ENCODE measurements at places on chromosomes 6 and 20. TPM values are rescaled to one million over a fixed set of nuclear protein-coding genes. Genes with fewer than 3 reads are reported as not detected.

GRCh38 chr6:42280966-42281533, 63.4 kb upstream of the MRPS10 start:
- DNase-seq = no peak
- H3K4me1 ChIP-seq = peaks cover 52% of the 10 kb centered on the region
- no peaks in the 10 kb centered on the region for H3K27me3 ChIP-seq
- H3K36me3 ChIP-seq = no peaks in the 10 kb centered on the region

C20orf202 gene
- total RNA-seq = 0.41 TPM

DNA sequence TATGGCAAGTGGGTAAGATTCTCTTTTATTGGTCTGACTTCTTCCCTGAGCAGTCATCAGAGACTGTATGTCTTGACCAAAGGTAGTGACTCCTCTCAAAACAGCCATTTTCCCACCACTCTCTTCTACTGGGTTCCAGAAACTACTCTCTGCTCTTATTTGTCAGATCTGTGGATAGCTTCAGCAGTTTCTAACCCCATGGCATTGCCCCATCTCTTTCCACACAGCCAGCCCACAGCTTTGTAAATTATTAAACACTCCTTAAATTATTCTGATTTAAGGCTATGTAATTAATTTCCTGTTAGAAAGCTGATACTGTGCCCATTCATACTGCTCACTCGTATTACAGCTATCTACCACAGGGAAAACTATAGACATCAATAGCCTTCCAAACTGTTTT, 138.4 kb upstream of the CNR1 start:
- no peak overlapping the region for H3K4me3 ChIP-seq
- H3K4me1 ChIP-seq = no peaks in the 10 kb centered on the region
- no peaks in the 10 kb centered on the region for H3K27me3 ChIP-seq
- no peak overlapping the region for H3K27ac ChIP-seq

- no peak overlapping the region for H3K27ac ChIP-seq
- peaks cover 74% of the 10 kb centered on the region for H3K36me3 ChIP-seq
- no peak overlapping the region for H3K4me3 ChIP-seq
- no peaks in the 10 kb centered on the region for H3K27me3 ChIP-seq
- no peaks in the 10 kb centered on the region for H3K4me1 ChIP-seq
Measured at GRCh38 chr20:9407805-9408421, 106.5 kb upstream of the LAMP5 start.

GRCh38 chr20:56975838-56976237, 290.6 kb downstream of the BMP7 start:
- H3K27ac ChIP-seq = no peak overlapping the region
- H3K4me3 ChIP-seq = no peak overlapping the region
- no peaks in the 10 kb centered on the region for H3K4me1 ChIP-seq

- H3K4me3 ChIP-seq = no peak overlapping the region
- DNase-seq = no peak
- no peaks in the 10 kb centered on the region for H3K36me3 ChIP-seq
- no peak overlapping the region for H3K27ac ChIP-seq
- peaks cover 24% of the 10 kb centered on the region for H3K4me1 ChIP-seq
- H3K27me3 ChIP-seq = no peaks in the 10 kb centered on the region
Measured at GRCh38 chr20:829551-829950, 4.0 kb upstream of the FAM110A start.

DNA sequence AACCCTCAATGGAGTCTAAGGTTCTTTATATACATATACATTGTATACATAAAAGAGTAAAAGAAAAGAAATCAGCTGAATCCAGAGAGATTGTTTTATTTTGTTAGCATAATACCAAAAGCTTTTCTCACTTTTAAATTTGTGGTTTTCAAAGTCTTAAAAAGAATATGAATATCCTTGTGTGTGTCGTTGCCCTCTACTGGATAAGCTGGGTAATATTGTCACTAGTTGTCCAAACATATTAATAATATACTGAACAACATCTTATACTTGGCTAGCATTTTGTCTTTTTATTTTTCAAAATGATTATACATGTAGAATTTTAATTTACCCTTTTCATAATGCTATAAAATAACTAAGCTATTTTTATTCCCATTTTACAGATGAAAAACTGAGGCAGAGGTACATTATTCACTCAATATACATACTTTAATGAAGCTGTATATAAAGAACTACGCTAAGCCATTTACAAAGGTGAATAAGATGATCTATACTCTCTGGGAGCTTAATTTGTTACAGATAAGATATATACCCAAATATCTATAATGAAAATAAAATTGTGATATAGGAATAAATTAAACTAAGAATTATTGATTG, 531.7 kb downstream of the TFAP2B start:
- no peak for DNase-seq
- H3K27ac ChIP-seq = no peak overlapping the region
- H3K27me3 ChIP-seq = no peaks in the 10 kb centered on the region

- H3K27ac ChIP-seq = no peak overlapping the region
- peaks cover 5% of the 10 kb centered on the region for H3K36me3 ChIP-seq
- no peak for DNase-seq
- H3K27me3 ChIP-seq = no peaks in the 10 kb centered on the region
Measured at GRCh38 chr6:143205131-143205535, 144.4 kb downstream of the AIG1 start.

GRCh38 chr6:158648682-158649131, 1.1 kb upstream of the SYTL3 start:
- peak overlapping the region; percentile 78 for H3K27ac ChIP-seq
- H3K27me3 ChIP-seq = no peaks in the 10 kb centered on the region
- H3K4me3 ChIP-seq = no peak overlapping the region
- DNase-seq = no peak
- peaks cover 43% of the 10 kb centered on the region for H3K4me1 ChIP-seq

NKAIN4 gene
- total RNA-seq = not detected

BPIFB1 gene
- total RNA-seq = not detected

DNA sequence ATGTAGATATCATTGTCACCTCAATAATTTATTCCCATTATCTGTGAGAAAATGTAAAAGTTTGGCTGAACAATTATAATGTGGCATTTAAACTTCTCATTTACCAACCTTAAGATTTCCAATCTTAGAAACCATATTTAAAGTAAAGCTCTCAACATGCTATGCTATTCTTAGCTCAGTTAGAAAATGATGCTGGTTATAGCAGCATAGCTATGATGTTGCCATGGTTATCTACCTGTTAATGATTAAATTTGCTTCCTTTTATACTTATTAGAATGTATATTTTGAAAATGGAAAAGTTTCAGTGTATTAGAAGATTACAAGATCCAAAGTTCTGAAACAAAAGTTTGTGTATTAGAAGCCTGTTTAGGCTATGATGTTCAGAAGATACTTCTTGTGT, 110.1 kb downstream of the GPR63 start:
- no peaks in the 10 kb centered on the region for H3K4me1 ChIP-seq
- no peak overlapping the region for H3K27ac ChIP-seq
- no peak for DNase-seq
- no peaks in the 10 kb centered on the region for H3K27me3 ChIP-seq

DNA sequence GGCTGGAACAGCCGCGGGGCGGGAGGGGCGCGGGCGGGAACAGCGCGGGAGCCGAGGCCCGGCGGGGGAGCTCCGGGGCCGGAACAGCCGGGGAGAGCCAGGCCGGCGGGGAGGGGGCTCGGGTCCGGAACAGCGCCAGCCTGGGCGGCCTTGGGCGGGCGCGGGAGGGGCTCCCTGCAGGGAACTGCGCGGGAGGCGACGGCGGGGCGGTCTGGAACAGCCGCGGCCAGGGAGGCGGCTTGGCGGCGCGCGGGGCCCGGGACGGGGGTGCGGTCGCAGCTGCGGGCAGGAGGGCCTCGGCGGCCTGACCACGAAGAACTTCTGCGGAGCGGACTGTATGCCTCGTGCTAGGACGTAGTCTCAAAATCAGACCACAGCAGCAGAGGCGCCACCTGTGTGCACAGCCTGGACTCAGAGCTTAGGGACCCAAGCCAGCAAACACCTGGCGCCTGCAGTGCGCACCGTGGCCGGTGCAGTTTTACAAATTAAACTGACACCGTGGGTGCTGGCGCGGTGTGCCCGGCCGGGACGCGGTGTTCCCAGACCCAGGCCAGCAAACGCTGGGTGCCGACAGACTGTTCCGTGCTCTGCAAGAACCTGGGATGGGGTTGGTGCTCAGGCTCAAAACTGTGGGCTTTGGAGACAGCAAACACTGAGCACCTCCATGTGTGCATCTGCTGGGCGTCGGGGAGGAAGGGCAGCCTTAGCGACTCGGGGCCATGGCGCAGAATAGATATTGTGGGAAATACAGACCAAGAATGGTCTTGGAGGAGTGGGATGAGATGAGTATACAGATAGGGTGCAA, 572 bp downstream of the ZNF341 start:
- peaks cover 14% of the 10 kb centered on the region for H3K36me3 ChIP-seq
- peak; percentile 89 for DNase-seq
- peaks cover 30% of the 10 kb centered on the region for H3K4me1 ChIP-seq
- peak overlapping the region; percentile 68 for H3K4me3 ChIP-seq
- no peaks in the 10 kb centered on the region for H3K27me3 ChIP-seq
- peak overlapping the region; percentile 94 for H3K27ac ChIP-seq

TNFRSF21 gene
- 6.3 TPM for total RNA-seq

GRCh38 chr20:49630396-49630951, 62.5 kb upstream of the PTGIS start:
- peaks cover 15% of the 10 kb centered on the region for H3K36me3 ChIP-seq
- H3K4me1 ChIP-seq = peaks cover 34% of the 10 kb centered on the region
- H3K27ac ChIP-seq = peak overlapping the region; percentile 59

- H3K27me3 ChIP-seq = no peaks in the 10 kb centered on the region
- H3K4me1 ChIP-seq = peaks cover 14% of the 10 kb centered on the region
- H3K36me3 ChIP-seq = no peaks in the 10 kb centered on the region
- no peak overlapping the region for H3K27ac ChIP-seq
- DNase-seq = no peak
Measured at GRCh38 chr6:22364306-22364705, 67.5 kb upstream of the PRL start.

DNA sequence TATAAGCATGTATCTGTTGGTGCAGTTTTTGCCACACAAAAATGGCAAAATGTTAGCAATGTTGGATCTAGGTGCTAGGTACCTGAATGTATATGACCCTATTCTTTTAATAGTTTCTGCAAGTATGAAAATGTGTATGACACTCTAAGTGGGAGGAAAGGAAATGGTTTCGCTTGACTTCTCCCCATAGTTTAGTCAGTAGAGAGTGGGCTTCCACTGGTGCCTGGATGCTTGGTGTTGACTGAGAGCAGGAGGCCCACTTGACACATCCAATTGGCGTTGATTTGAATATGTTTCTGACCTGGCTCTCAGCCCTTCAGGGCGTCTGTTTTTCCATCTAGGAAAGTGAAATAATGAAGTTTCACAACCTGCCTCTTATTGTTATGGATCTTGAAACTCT, 41.8 kb upstream of the GABRR1 start:
- no peaks in the 10 kb centered on the region for H3K36me3 ChIP-seq
- H3K4me1 ChIP-seq = no peaks in the 10 kb centered on the region
- no peak for DNase-seq

DNA sequence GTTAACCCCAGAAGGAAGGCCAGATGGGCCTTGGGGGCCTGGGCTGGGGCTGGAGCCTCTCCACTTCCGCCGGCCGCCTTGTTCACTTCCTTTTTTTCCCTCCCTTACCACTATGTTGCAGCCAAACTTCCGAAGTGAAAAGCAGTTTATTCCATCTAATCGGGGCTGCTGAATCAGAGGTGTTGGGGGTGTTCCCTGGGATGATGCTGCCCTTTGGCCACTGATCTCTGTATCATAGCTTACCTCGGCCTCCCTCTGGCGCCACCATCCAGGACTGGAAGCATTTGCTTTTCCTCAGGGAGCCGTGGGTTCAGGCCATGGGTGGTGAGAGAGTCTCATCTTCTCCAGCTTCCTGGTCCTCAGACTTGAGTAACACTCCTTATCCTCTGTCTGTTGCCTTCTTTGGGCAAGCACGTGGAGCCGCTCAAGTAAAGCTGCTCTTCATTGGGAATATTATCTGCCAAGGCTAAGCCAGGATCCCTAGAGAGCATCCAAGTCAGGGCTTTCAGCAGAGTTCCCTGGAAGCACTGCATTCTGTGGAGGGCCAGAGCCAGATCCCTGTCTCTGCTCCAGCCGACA, 39.6 kb downstream of the SLX4IP start:
- H3K4me3 ChIP-seq = no peak overlapping the region
- H3K27ac ChIP-seq = peak overlapping the region; percentile 50
- peaks cover 34% of the 10 kb centered on the region for H3K4me1 ChIP-seq
- H3K36me3 ChIP-seq = no peaks in the 10 kb centered on the region
- peak; percentile 41 for DNase-seq
- H3K27me3 ChIP-seq = no peaks in the 10 kb centered on the region

GRCh38 chr6:170287371-170287876, 3.5 kb downstream of the DLL1 start:
- H3K36me3 ChIP-seq = peaks cover 34% of the 10 kb centered on the region
- peak overlapping the region; percentile 84 for H3K27ac ChIP-seq
- peaks cover 72% of the 10 kb centered on the region for H3K4me1 ChIP-seq
- peaks cover 27% of the 10 kb centered on the region for H3K27me3 ChIP-seq

GNL1 gene
- total RNA-seq = 18.3 TPM

DNA sequence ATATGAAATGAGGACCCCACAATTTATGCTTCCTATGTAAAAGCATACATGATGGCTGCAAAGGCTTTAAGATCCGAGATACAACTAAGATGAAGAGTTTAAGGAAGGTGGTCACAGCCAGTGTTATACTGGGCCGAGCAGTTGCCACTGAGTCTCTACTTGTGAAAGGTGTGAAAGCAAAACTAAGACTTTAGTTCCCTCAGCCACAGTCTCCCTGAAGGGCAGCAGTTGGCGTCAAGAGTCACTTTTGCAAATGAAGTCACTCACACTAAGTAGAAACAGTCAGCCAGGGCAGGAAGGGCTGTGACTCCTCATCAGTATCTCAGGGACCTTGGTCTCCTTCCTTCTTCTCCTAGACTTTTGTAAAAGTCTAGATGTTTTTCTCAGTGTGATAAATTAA, 191.6 kb upstream of the MCHR2 start:
- H3K27me3 ChIP-seq = no peaks in the 10 kb centered on the region
- no peak for DNase-seq
- H3K4me3 ChIP-seq = no peak overlapping the region
- no peaks in the 10 kb centered on the region for H3K36me3 ChIP-seq

- no peaks in the 10 kb centered on the region for H3K36me3 ChIP-seq
- no peak overlapping the region for H3K4me3 ChIP-seq
- DNase-seq = no peak
- no peak overlapping the region for H3K27ac ChIP-seq
Measured at GRCh38 chr6:72864799-72865198, 242.9 kb downstream of the KCNQ5 start.

RARS2 gene
- 19.5 TPM for total RNA-seq

TRDN gene
- total RNA-seq = 453 TPM

DNA sequence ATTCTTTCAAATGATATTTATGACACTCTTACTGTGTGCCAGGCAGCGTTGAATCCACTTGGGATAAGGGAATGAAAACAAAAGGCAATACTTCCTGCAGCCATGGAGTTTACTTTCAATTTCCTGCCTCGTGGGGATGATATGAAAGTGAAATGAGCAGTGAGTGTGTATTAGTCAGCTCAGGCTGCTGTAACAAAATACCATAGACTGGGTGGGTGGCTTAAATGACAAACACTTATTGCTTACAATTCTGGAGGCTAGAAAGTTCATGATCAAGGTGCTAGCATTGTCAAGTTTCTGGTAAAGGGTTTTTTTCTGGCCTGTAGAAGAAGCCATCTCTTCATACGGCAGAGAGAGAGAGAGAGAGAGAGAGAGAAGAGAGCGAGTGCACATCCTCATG, 41.7 kb downstream of the TSHZ2 start:
- H3K4me1 ChIP-seq = no peaks in the 10 kb centered on the region
- no peaks in the 10 kb centered on the region for H3K27me3 ChIP-seq
- H3K27ac ChIP-seq = no peak overlapping the region
- H3K4me3 ChIP-seq = no peak overlapping the region
- no peaks in the 10 kb centered on the region for H3K36me3 ChIP-seq
- no peak for DNase-seq

- H3K27me3 ChIP-seq = no peaks in the 10 kb centered on the region
- H3K36me3 ChIP-seq = no peaks in the 10 kb centered on the region
- H3K4me1 ChIP-seq = no peaks in the 10 kb centered on the region
Measured at GRCh38 chr6:115896538-115897129, 164.1 kb downstream of the FRK start.

All from left ventricle myocardium inferior (tissue), 1 donor.